ENCODE measurements at places on chromosomes 3 and 15.

GRCh38 chr3:48065035-48065434, 48.8 kb upstream of the MAP4 start:
- no peak for DNase-seq

DNA sequence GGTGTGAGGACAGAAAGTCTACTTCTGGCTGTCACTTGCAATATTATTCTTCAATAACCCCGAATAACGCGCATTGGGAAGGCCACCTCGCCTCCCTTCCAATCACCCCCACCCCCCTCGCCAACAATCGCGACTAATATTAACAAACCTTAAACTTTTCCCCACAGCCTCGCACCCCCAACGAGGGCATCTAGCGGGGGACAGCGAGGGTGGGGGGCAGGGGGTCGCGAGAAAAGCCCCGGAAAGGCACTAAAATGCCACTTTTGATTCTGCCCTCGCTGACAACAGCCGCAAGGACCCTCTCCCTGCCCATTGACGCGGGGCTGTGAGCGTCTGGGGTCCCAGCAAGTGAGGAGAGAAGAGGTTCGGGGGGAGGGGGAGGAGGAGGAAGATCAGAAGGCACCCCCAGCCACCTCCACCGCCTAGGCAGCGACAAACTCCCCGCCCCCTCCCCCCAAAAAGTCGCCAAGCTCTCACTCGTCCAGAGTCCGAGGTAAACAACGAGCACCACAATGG, 868 bp downstream of the SATB1 start:
- DNase-seq: no peak

GRCh38 chr3:72836923-72837322, 11.3 kb downstream of the SHQ1 start:
- no peak for DNase-seq

DNA sequence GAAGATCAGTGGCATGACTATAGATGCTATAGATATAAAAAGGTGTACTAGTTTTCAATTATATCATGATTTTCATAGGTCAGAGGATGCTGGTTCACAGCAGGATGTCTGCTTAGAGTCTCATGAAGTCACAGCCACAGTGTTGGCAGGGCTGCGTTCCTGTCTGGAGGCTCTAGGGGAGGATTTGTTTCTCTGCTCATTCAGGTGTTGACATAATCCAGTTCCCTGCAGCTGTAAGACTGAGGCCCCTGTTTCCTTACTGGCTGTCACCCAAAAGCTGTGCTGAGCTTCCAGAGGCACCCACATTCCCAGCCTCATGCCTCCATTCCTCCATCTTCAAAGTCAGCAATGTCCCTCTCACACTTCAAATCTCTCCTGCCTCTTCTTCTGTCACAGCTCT, 170.7 kb downstream of the OCA2 start:
- DNase-seq: no peak

- no peak for DNase-seq
Measured at GRCh38 chr3:68271145-68271544, 616.7 kb upstream of the SUCLG2 start.

DNA sequence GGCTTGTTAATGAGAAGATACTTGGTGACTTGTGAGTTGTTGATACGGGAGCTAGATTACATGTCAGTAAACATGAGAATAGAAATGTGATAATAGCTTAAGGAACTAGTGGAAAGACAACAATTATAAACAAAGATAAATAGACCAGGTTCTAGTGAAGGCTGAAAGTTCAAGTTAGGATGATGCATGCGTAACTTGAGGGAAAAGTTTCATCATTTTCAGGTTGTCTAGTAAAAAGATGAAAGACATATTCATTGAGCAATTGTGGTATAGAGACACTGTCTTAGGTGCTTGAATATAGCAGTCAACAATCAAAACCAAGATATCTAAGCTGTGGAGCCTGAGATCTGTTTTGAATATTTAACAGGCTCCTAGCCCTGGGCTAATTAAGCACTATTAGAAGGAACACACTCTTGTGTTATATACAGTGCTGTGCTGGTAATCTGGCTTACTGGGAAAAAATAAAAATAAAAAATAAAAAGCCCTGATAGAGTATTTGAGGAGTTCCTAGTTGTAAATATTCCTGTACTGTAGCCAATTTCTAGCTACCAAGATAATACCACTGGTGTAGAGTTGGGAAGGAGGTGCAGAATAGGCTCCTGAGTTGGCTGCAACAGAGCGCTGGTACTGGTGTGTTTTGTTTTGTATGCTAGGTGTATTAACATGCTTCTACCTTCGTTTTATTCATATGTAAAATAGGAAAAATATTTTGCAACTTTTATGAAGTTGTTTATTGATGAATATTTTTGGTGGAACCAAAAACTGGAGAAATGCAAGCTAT, 68.5 kb downstream of the NLGN1 start:
- DNase-seq: no peak

DNA sequence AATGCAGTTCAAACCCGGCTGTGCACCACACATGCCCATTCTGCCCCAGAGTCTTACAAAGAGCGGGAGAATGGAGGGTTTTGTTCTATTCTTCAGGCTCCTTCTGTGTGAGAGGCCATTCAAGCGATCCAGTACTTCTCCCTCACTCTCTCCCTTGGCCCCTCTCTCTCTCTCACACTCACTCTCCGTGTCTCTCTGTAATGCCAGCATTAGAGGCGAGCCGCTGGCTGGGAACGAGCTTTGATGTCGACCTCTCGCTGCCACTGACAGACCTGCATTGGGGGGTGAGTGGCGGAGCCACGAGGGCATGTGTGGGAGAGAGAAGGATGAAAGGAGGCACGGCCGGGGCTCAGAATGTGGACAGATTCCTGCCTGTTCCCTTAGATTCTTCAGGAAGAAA, 231.7 kb upstream of the ARRDC4 start:
- no peak for DNase-seq

DNA sequence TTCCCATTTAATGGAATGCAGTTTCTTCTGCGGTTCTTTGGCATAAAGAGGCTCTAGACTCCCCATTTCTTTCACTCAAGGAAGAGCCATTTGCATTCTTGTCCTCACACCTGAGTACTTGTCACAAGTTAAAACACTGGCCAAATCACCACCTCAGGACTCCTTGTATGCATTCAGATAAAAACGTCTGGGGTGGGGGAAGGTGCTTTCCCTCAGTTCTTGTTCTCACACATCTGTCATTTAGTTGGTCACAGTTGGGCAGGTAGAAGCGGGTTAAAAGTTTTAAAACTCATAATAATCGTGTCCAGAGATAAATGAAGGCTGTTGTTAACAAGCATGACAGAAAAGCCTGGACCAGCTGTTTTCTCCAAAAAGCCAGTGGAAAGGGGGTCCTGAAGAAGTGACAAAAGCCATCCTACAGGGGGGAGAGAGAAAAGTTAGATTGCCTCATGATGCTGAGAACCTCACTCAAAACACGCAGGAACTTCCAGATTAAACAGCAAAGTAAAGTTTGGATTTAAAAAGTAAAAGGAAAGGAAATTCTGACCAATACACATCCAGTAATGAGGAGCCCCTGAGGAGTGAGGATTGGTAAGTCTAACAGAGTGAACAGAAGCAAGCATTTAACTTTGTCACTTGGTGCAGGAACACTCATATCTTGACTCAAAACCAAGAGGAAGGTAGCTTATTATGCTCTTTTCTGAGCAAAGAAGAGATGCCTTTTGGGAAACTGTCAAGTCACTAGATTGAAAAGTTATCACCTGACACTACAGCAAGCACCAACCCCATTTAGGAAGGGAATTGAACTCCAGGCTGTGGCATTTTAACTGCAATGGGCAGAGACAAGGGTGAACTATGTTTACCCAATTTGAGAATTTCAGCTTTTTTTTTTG, 2.8 kb downstream of the BCL2L10 start:
- DNase-seq: no peak

GRCh38 chr3:42515391-42515916, 13.0 kb downstream of the VIPR1 start:
- DNase-seq: no peak

- DNase-seq: no peak
Measured at GRCh38 chr3:79097964-79098660, 669.7 kb downstream of the ROBO1 start.

DNA sequence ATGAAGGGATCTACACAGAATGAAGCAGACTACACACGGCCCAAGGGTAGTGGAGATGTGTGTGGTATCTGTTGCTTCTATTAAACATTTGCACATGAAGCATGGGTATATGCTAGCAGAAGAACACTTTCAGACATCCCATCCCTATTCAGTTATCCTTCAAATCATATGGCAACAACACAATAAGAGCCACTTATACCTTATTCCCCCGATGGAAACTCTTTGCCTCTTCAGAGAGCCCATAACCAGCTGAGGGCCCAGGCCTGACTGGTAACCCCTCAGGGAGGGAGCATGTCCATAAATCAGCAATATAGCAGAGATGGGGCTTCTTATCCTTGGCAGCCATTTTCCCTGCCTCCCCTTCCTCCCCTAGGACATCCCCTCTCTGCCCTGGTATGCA, 210.6 kb downstream of the FHIT start:
- DNase-seq: no peak

- DNase-seq: no peak
Measured at GRCh38 chr3:89300981-89301380, 193.6 kb downstream of the EPHA3 start.

DNA sequence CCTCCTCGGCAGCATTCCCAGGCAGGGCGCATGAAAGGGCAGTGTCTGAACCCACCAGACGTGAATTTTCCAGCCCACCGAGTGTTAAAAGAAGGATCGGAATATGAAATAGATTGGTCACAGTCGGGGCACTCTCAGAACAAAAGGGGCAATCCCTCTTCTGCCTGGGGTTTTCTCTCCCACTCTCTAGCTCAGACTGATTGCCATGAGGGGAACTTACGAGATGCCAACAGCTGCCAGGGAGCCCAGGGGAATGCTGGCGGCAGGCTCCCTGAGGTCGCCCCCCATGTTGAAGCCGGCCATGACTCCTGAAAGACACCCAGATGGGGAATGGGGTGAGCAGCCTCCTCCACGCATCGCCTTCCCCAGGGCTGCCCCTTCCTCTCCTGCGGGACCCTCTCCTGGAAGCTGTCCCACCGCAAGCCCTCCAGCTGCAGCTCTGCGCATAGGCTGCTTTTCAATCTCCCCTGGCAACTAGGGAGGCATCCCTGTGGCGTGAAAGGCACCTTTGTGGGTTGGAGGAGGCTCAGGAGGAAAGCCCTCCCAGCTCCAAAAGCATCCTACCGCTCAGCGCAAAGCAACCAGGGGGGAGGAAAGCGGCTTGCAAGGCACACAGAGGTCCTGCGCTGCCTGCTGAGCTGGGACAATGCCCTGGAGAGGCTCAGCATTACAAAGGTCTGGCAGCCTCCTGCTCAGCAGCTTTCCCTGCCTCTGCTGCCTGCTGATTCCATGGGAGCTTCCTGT, 64.8 kb upstream of the HEG1 start:
- no peak for DNase-seq

- no peak for DNase-seq
Measured at GRCh38 chr3:187986514-187986934, 167.4 kb upstream of the LPP start.

GRCh38 chr3:46889381-46890110, 12.0 kb downstream of the PTH1R start:
- no peak for DNase-seq

DNA sequence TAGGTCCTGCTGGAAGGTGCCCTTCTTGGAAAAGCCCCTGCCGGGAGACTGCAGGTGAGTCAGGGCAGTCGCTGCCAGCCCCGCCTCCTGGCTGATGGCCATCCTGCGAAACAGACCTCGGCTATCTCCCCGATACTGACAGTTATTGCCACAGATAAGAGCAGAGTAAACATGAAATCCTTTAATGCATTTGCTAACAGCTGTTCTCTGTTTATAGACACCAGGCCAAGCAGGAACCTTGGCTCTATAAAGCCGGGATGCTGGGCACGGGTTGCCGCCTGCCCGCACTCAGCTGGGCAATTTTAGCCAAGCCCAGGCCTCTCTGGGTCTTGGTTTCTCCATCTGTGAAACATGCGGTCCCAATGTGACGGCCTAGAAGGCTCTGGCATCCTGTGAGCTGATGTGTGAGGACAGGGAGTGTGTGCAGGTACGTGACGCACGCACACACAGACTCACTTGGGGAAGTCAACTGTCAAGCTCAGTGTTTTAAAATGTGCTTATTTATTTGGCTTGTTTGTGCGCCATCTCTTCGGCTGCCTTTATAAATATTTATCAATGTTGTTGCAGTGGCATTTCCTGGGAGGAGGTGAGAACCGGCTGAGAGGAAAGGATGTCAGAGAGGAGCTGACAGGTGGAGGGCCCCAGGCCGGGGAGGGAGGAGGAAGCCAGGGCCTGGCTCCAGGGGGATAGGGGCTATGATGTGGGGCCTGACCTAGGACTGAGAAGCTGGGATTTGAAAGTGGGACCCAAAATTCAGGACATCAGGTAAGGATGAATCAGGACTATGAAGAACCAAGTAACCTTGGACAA, 50.8 kb upstream of the PRR23E start:
- no peak for DNase-seq

- DNase-seq: no peak
Measured at GRCh38 chr3:27127195-27127594, 242.0 kb downstream of the NEK10 start.

GRCh38 chr3:144085964-144086363, 114.3 kb downstream of the DIPK2A start:
- no peak for DNase-seq

DNA sequence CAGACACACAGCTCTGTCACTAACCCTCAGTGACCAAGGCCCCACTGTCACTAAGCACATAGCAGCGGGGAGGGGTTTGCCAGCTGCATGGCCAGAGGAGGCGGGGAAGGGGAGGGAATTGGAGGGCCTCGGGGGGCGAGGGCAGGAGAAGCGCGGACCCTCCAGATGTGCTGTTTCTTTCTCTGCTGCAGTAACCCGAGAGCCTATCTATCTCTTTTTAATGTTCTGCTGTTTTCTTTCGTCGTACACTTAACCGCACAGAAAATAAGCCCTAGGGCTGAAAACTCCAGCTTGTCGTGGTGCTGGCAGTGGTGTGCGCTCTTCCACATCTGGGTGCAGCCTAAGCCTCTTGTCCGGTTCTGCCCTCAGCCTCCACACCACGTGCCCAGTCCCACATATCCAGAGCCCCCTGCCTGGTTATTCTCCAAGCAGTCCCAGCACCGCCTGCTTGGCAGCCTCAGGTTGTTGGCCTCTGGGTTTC, 51.1 kb downstream of the BDH1 start:
- DNase-seq: no peak

- no peak for DNase-seq
Measured at GRCh38 chr15:31487811-31488436, 161.3 kb downstream of the KLF13 start.

- DNase-seq: no peak
Measured at GRCh38 chr3:133377396-133377795, 22.5 kb upstream of the BFSP2 start.

- no peak for DNase-seq
Measured at GRCh38 chr3:94069194-94069813, 6.4 kb downstream of the NSUN3 start.

DNA sequence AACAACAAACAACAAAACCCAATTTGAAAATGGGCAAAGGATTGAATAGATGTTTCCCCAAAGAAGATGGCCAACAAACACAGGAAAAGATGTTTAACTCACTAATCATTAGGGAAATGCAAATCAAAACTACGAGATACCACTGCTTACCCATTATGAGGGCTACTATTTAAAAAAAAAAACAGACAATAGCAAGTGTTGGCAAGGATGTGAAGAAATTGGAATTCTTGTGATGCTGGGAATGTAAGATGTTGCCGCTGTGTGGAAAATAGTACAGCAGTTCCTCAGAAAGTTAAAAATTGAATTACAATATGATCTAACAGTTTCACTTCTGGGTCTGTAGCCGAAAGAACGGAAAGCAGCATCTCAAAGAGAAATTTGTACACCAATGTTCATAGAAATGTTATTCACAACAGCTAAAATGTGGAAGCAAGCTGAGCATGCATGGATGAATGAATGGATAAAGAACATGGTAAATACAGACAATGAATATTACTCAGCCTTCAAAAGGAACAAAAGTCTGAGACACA, 121.9 kb downstream of the CHSY1 start:
- no peak for DNase-seq
